Heart left ventricle (tissue), 16 donors: ENCODE measurements at places on chromosomes 12 and 14.
A peak's percentile ranks its signal among the peaks of the same experiment; 100 is the strongest.

DNA sequence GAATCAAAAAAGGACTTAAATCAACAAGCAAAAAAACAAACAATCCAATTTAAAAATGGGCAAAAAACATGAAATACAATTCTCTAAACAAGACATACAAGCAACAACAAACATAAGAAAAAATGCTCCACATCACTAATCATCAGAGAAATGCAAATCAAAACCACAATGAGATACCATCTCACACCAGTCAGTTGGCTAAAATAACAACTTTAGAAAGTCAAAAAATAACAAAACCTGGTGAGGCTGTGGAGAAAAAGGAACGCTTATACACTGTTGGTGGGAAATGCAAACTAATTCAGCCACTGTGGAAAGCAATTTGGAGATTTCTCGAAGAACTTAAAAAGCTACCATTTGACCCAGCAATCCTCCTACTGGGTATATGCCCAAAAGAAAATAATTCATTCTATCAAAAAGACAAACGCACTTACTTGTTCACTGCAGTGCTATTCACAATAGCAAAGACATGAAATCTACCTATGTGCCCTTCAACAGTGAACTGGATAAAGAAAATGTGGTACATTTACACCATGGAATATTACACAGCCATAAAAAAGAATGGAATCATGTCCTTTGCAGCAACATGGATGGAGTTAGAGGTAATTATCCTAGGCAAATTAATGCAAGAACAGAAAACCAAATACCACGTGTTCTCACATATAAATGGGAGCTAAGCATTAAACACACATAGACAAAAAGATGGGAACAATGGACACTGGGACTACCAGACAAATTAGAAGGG lies 26.9 kb downstream of the PRKD1 start:
- H3K27me3 ChIP-seq, result no peaks in the 10 kb centered on the region
- no peak overlapping the region for H3K27ac ChIP-seq
- no peaks in the 10 kb centered on the region for H3K36me3 ChIP-seq

DNA sequence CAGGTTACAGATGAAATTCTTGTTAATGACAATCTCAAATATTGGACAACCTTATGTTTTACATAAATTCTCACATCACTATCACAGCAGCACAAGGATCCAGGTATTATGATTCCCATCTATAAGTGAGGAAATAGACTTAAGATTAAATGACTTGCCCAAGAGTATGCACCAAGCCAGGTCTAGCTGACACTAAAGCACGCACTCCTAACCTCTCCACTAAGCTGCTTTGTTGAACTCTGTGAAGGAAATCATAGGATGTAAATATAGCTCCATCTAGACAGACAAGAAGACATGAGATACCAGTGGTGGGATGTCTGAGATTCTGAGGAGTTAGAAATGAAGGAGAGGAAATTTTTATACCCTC lies 87.9 kb downstream of the PHLDA1 start:
- no peak for DNase-seq
- H3K36me3 ChIP-seq, result no peaks in the 10 kb centered on the region
- H3K4me1 ChIP-seq, result peaks cover 12% of the 10 kb centered on the region
- H3K27me3 ChIP-seq, result no peaks in the 10 kb centered on the region

DNA sequence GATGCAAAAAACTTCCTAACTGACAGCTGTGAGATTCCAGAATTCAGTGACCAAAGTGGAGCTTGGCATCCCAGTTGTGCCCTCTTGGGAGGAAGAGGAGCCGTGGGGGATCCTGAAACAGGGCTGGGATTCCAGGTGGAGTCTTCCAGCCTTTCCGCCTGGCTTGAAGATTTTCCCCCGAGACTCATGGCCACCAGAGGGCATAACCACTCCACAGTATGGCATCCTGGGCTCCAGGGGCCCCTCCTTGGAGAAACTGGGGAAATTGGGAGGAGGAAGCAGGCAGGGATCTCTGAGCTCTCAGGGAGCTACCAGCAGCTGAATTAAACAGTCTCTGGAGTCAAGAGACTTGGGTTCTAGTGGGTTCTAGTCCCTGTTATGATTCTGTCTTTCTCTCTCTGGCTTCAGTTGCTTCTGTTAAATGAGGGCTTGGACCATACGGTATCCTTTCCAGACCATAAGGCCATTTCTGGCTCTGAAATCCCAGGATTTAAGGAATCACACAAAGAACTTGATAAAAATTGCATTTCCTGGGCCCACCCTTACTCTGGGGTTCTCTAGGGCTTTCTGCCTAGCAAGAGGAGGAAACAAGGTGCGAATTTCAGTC lies 2.6 kb upstream of the TAMALIN start:
- no peak overlapping the region for H3K27ac ChIP-seq
- peaks cover 14% of the 10 kb centered on the region for H3K4me1 ChIP-seq
- no peak overlapping the region for H3K4me3 ChIP-seq
- DNase-seq, result peak; percentile 64
- no peaks in the 10 kb centered on the region for H3K27me3 ChIP-seq

DNA sequence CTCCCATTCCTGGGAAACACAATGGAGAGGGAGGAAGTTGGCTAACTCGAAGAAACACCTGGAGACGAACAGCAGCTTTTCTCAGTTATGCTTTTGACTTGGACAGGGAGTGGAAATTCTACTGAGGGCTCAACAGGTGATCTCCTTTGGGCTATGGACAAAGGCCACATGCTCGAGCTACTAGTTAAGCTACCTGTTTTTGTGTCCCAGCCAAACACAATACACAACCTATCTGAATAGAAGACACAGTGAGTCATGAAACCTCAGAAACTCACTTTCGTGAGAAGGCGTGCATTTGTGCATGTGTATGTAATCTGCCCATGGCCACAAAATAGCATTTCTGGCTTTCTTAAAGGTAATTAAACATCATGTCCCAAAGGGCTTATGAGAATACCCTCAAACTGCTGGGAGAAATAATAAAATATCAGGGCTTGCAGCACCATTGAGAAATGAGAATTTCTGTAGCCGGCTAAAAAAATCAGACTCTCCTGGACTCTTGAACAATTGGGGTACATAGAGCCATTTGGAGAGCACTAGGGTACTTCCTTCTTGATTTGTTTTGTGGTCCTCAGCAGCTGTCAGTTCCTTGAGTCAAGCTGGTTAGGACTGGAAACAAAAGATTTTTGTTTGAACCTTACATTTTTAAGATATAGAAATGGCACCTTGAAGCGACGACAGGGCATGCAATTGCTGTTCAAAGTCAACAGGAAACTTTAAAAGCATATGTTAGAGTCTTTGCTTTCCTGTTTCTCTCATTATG lies 85.5 kb upstream of the PTHLH start:
- no peak overlapping the region for H3K4me3 ChIP-seq
- no peaks in the 10 kb centered on the region for H3K36me3 ChIP-seq
- H3K27ac ChIP-seq, result no peak overlapping the region
- no peak for DNase-seq

DNA sequence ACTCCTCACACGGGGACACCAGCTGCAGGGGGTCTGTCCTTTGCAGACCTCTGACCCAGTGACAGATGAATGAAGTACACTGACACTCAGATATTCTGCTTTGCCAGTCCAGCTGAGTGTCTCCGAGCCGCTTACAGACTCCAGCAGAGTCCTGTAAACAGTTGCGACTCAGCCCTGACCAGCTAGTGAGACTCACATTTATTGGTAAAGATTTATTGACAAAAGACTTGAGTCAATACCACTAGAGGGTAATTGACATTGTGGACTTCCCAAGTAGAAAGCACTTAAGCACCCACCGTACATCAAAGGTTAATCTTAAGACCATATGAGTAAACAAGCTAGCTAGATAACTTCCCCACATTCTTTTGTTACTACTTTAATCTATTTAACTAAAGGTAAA lies 9.8 kb upstream of the FKBP4 start:
- H3K4me3 ChIP-seq, result no peak overlapping the region
- H3K4me1 ChIP-seq, result no peaks in the 10 kb centered on the region
- H3K36me3 ChIP-seq, result no peaks in the 10 kb centered on the region
- H3K27ac ChIP-seq, result no peak overlapping the region

DNA sequence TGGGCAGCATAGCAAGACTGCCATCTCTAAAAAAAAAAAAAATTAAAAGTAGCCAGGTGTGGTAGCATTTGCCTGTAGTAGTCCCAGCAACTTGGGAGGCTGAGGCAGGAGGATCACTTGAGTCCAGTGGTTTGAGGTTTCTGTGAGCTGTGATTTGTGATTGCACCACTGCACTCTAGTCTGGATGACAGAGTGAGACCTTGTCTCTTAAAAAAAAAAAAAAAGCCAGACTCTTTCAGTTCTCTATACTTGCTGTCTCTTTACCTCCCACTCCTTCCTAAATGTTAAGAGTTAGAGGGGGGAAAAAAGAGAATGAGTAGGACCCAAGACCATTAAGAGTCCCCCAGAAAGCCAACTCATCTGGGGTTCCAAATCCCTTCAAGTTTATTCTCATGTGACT lies 17.8 kb downstream of the EIF2S1 start:
- no peaks in the 10 kb centered on the region for H3K27me3 ChIP-seq
- no peaks in the 10 kb centered on the region for H3K4me1 ChIP-seq
- no peak overlapping the region for H3K4me3 ChIP-seq

- H3K4me3 ChIP-seq, result peak overlapping the region; percentile 65
- H3K36me3 ChIP-seq, result no peaks in the 10 kb centered on the region
- H3K27me3 ChIP-seq, result peaks cover 5% of the 10 kb centered on the region
- DNase-seq, result peak; percentile 36
- peak overlapping the region; percentile 64 for H3K27ac ChIP-seq
- H3K4me1 ChIP-seq, result no peaks in the 10 kb centered on the region
Measured at GRCh38 chr14:103207388-103208072, 84.3 kb downstream of the TNFAIP2 start.
